ENCODE measurements at places on chromosomes 6 and 20.

- DNase-seq: no peak
Measured at GRCh38 chr6:39075010-39075686, 26.6 kb downstream of the GLP1R start.

DNA sequence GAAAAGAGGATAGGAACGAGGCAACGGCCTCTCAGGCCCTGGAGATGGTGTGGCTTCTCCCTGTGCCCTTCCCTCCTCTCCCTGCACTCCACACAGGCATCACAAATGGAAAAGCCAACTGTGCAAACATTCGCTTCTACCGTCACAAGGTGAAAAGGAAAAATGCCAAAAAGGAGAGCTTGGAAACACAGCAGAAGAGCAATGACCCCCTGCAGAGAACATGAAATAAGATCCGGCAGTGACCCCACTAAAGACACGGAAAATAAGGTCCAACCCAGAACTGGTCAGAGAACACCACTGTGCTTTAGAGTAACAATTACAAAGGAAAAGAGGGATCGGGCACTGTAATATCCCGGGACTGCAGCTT, 63.0 kb downstream of the SLC22A23 start:
- no peak for DNase-seq

DNA sequence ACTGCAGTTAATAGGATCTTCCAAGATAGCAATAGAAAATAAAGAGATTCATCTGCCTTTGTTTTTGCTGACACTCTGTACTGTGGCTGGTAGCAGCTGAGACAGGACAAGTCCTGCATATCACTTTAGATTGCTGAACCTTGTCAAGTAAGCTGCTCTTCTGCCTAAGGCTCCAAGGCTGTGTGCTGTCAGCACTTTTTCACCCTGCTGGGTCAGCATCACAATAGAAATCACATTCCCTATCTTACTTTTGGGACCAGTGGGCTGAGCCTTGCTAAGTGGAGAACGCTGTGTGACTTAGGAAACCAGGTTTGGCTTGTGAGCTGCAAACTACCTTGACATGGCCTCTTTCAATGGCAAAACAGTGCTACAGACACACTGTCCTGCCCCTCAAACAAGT, 263.9 kb downstream of the FRK start:
- DNase-seq: no peak

DNA sequence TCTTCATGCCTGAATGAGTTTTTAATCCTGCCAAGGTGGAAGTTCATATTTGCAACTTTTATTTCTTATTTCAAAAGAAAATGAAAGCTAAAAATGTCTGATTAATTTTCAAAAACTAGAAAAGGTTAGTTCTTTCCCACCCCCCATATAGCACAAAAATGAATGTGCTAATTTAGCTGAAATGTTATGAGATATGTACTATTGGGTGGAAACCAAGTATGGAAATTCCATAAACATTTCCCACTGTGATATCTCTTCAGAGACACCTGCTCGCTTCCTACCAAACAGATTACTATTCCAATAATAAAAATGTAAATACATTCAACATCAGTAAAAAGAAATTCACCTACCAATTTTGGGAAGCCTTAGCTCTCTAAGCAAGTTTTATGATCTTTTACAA, 678.6 kb upstream of the ID4 start:
- no peak for DNase-seq

DNA sequence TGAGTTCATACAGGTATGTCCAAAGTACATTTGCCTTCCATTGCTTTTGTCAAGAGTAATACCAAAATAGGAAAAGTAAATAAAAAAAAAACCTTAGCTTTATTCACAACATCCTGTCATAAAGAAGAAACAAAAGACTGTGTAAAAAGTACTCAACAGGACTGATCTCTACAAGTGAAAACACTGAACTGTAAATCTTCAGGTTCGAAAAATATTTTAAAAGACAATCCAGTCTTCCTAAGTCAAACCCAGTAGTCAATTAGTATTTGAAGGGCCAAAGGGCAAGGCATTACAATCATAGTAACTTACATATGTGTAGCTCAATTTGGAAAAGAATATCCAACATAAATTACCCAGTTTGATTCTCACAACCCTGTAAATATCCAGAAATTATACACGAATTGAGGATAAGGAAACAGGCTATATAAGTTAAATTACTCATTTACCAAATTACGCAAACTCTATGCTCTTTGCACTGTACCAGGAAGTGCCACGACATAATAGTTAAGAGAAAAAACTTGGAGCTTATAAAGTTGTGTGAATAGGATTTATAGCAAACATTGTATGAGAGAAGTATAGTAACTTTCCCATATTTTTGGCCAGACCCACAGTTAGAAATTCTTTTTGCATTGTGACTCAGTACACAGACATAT, 21.2 kb downstream of the PTPRK start:
- DNase-seq: no peak

Measured in activated CD4-positive, CD25-positive, alpha-beta regulatory T cell treated with anti-CD3 and anti-CD28 coated beads, Interleukin-2, amount 50 U/mL, for 16 hours (primary cell).